ENCODE measurements at places on chromosomes 2 and 18.

DNA sequence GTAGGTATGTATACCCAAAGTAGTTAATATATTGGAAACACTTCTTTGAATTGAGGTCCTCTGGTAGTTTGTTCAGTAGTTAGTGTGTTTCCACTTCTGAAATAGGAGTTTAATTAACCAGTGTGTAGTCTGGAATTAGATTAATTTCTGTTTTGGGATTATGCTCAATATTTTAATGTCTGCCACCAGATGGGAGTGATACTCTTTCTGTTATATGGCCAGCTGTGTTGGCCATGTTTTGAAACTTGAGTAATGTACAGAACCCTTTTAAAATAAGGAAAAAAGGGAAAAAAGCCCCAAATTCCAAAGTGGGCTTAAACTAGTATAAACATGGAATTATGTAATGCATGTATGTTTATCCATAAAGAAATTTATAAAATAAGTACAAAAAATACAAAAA lies 147.7 kb downstream of the CTNNA2 start:
- no peak for DNase-seq

GRCh38 chr2:236874866-236875481 lies 210.7 kb upstream of the COPS8 start:
- no peak for DNase-seq

DNA sequence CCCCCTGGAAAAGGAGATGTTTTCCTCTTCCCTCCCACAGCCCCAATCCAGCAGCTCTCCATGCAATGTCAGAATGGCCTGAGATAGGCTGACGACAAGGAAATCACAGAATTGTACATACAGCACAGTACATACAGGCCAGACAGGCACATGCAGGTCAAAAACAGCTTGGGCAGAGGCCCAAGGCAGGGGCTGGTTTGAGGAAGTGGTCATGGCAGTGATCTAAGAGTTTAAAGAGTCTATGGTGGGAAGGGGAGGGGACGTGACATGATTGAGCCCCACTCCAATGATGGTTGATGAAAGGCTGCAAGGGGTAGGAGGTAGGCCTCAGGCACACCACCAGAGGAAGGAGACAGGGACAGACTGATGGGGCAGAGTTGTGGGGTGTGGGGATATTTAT lies 4.3 kb downstream of the DCTN1 start:
- no peak for DNase-seq

DNA sequence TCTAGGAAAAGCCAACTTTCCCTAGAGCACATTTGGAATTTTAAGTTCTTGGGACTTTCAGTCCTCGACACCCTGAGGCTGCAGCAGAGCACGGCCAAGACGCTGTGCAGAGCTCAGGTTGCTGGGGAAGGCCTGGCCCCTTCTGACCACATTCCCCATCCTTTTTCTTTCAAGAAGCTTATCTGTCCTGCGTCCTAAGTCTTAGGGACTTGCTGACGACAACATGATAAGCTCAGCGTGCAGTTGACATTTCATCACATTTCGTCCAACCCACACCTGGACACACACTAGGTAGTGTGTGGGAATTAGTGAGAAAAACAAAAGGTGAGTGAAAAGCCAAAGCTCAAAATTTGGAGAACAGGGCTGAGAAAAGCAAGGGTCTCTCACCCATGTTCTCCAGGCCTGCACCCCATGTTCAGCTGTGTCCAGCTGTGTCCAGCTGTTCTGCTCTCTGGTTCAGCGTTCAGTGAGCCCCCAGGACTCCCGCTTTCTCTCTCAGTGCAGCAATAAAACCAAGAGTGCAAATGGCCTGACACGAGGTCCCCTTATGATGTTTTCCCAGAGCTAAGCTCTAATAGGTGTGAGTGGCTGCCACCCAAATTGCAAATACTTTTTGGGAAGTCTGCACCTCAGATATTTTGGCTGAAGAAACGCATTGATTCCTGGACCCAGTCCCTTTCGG lies 101.9 kb downstream of the RGPD3 start:
- no peak for DNase-seq

GRCh38 chr2:199488772-199489400 lies 31.1 kb upstream of the SATB2 start:
- peak; percentile 75 for DNase-seq
